ENCODE measurements at places on chromosomes 3 and 15.

- no peak for DNase-seq
Observed at GRCh38 chr3:121736112-121736511, 13.4 kb downstream of the GOLGB1 start.

GRCh38 chr3:134681522-134681900 is 30.7 kb upstream of the KY start:
- DNase-seq = no peak

DNA sequence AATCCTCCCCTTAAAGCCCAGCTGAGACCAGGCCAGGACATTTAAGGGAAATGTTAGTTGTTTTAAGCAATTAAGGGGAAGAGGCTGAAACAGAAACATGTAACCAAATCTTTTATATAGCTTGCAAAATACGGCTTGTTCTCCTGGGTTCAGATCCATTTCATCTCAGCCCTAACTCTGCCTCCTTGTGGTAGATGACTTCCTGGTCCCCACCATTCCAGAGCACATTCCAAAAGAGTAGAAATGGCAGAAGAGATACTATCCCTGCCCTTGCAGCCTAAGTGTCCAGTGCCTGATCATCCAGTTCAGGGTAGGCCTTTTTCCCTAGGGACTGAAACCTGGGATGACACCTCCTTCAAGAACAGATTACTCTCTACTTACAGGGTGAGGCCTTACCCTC is 266.2 kb upstream of the VEPH1 start:
- DNase-seq = no peak

- DNase-seq = no peak
Observed at GRCh38 chr3:127370906-127371305, 83.1 kb upstream of the PRR20G start.

- DNase-seq = no peak
Observed at GRCh38 chr15:74032606-74033561, 38.4 kb downstream of the PML start.

- no peak for DNase-seq
Observed at GRCh38 chr3:47404431-47404876, 23.6 kb downstream of the PTPN23 start.

GRCh38 chr15:79204886-79205675 is 77.4 kb upstream of the ANKRD34C start:
- DNase-seq = no peak

- no peak for DNase-seq
Observed at GRCh38 chr15:32767236-32767635, 49.4 kb downstream of the GREM1 start.

GRCh38 chr15:70347321-70348225 is 249.9 kb upstream of the TLE3 start:
- no peak for DNase-seq

GRCh38 chr3:63863150-63864007 is at the start of the genes ATXN7 and THOC7:
ATXN7 (plus strand) TSS chr3:63863867; CDS start chr3:63912599, 48,732 bp downstream.
THOC7 (minus strand) TSS chr3:63863805; CDS start chr3:63863790, 15 bp downstream.
- peak; percentile 27 for DNase-seq

DNA sequence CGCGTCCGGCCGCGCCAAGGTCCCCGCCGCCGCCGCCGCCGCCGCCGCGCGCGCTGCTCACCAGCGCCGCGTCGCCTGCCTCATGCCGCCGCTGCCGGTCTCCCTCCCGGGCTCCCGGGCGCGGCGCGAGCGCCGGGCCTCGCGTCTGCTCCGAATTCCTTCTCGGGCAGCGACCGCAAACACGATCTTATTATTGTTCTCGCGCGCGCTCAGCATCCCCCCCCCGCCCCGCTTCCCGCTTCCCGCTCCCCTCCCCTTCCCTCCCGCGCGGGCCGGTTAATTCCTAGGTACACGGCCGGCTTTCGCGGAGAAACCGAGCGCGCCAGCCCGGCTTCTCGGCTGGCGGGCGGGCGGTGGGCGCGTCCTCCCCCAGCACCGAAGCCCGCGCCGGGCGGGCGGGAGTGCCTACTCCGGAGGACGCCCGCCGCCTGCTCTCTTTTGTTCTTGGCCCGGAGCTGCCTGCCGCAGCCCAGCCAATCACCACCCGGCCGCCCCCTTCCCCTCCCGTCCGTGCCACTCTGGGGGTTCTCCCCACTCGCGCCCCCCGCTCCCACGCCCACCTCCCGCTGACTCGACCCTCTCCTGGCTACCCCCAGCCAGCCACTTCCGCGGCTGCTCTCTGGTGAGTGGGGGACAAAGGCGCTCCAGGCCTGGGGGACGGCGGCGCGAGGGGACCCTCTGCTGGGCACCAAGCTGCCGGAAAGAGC is at the start of gene HDGFL3:
Gene HDGFL3 (minus strand): TSS at position 164 of the 707 bp plus-strand sequence. CDS start 409 bp downstream, outside the sequence.
- peak; percentile 59 for DNase-seq

GRCh38 chr3:140545756-140546155 is 132.1 kb upstream of the TRIM42 start:
- no peak for DNase-seq

GRCh38 chr15:66369773-66370651 is 13.5 kb upstream of the TIPIN start:
- no peak for DNase-seq

DNA sequence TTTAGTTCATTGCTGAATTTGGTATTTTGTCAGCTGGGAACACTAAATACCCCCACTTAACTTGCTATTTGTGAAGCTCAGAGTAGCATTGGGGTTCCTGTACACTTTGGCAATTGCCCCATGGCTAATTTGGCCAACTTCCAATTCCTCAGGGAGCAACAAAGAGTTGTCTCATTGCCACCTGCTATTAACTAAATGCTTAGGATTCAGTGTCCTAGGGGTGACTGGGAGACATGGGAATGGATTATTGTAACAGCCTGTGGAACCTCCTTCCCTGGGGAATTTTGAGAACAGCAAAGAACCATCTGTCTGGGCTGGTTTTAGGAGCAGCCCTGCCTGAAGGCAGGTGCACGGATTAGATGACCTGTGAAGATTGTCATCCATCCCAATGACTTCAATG is 437.4 kb upstream of the TPRG1 start:
- no peak for DNase-seq

GRCh38 chr3:16993227-16993626 is 108.5 kb downstream of the PLCL2 start:
- no peak for DNase-seq

GRCh38 chr3:89628856-89629670 is 521.6 kb downstream of the EPHA3 start:
- DNase-seq = no peak

DNA sequence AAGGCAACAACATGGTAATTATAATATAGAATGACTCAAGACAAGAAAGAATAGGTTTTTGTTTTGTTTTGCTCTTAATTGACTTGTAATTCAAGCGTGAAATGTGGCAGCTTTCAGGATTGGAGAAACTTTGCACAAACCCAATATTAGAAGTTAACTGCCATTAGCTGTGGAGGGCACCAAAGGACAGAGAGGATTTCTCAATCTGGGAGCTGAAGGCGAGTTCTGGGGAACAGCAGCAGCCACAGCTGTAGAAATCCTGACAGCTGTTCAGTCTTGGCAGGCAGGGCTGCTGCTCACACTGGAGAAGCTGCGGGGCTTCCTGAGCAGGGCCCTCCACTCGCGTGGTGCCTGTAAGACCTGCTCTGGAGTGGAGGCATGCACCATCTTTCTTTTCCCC is 182.2 kb upstream of the IL12A start:
- DNase-seq = peak; percentile 41

GRCh38 chr3:4889896-4890295 is 89.3 kb upstream of the BHLHE40 start:
- no peak for DNase-seq

DNA sequence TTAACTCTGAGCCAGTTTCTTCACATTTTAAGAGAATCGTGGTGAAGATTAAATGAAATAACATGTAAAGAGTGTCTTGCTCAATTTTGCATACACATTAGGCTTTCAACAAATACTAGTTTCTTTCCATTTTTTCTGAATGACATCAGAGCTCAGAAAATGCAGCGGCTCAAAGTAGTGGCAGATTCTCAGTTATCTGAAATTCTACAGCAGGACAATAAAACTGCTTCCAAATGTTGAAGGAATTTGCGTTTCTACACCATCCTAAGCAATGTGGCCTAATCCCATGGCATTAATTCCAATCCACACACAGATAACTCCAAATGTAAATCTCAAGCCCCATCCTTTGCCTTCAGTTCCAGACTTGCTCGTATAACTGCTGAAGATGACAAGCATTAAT is 115.8 kb downstream of the PLCH1 start:
- DNase-seq = no peak

DNA sequence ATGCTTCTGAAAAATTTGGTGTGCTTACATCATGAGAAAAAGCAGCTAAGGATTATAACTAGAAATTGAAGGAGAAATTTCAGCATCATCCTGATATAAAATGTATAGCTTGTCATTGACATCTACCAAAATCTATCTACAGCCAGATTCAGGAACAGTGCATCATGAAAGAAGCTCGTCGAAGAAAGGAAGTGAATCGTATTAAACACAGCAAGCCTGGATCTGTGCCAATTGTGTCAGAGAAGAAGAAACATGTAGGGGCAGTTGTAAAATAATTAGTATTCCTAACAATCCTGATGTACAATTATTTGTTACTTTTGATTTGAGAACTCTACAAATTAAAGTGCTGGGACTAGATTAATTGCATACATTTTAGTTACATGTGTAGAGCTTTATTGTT is 37.2 kb downstream of the AP4E1 start:
- no peak for DNase-seq

- DNase-seq = no peak
Observed at GRCh38 chr3:73680391-73681095, 55.8 kb upstream of the PDZRN3 start.

- DNase-seq = no peak
Observed at GRCh38 chr3:126508564-126508964, 9.0 kb downstream of the UROC1 start.

DNA sequence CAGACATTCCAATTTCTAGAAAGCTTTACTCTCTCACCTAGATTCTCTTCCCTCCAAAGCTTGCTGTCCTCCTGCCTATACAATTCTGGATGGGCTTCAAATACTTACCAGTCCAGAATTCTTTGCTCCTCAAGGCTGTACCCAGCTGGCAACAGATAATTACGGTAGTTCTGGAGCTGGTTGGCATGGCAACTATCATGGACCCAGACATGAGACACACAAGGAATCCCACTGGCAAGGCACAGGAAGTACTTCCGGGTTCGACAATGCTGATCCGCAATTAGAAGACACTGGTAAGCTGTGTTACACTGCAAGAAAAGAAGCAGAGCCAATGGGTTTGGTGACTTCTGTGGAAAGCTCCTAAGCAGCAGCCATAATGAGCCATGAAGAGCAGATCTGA is 37.9 kb downstream of the TUBGCP4 start:
- no peak for DNase-seq

DNA sequence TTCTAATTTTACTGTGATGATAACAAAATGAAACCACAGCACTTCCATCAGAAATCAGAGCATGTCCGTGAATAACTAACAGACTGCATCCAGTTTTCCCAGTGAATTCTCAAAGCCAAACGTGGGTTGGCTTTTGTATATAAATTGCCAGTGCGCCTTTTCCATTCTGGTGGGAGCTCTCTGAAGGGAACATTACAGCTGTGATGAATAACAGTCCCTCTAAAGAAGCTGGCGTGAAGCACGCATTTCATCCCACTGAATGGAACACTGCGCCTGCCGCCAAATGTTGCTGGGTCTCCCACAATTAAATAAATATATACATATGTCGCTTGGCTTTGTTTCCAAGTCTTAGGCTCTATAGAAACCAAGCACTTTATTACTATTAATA is 113.0 kb upstream of the PFN2 start:
- DNase-seq = no peak

DNA sequence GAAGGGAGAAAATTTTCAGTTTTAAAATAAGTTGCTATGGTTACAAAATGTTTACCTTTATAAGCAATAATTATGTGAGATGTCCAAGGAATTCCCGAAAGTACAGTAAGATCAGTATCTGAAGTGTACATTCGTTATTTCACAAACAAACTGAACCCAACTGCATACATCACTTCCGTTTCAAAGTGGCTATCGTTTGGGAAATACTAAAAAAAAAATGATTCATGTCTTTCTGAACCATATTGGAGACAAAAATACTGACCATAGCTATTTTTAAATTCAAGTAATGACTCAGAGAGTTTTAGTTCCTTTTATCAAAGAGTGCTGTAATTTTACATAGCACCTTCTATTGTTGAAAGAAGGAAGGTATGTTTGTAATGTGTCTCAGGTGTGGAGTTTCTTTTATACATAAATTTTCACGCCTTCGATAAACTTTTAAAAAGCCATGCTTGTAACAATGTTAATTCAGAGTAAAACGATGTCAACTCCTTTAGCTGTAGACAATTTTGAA is 8.0 kb upstream of the ANKRD28 start:
- DNase-seq = no peak
